Small intestine (tissue), 16 donors: ENCODE measurements at places on chromosomes 13 and 19.

- DNase-seq = no peak
These were observed 231.7 kb downstream of the GGACT start for GRCh38 chr13:100356889-100357288.

GRCh38 chr13:51549050-51549449 lies 35.2 kb upstream of the WDFY2 start:
- peak; percentile 18 for DNase-seq

DNA sequence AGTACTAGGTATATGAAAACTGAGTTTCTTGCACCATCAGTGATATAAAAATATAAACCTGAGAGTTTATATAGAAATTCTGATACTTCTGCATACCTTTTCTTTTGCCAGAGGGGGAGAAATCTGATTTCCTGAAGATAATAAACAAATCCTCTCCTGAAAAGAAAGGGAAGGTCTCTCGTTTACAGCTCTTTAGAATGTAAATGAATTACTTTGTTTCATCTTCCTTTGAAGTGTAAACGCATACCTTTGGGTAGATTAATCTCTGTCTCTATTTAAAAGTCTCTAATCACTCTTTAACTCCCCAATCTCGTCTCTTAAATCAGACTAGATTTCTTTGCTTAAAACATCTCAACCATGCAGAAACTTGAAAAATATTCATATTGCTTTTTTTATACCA lies 1092.9 kb downstream of the SLITRK5 start:
- no peak for DNase-seq

GRCh38 chr19:7986321-7987113 lies 18.9 kb downstream of the ELAVL1 start:
- no peak for DNase-seq

GRCh38 chr13:29767006-29767405 lies 83.4 kb downstream of the UBL3 start:
- no peak for DNase-seq
